ENCODE measurements at places on chromosomes 5 and 9.

GRCh38 chr5:122053181-122054109 lies 24.6 kb downstream of the LOX start:
- no peak for DNase-seq

GRCh38 chr9:101450931-101451330 lies 15.4 kb upstream of the ALDOB start:
- no peak for DNase-seq

- no peak for DNase-seq
Observed at GRCh38 chr5:6261668-6262067, 116.7 kb downstream of the MED10 start.

- DNase-seq: no peak
Observed at GRCh38 chr9:88950341-88951154, 40.7 kb upstream of the S1PR3 start.

DNA sequence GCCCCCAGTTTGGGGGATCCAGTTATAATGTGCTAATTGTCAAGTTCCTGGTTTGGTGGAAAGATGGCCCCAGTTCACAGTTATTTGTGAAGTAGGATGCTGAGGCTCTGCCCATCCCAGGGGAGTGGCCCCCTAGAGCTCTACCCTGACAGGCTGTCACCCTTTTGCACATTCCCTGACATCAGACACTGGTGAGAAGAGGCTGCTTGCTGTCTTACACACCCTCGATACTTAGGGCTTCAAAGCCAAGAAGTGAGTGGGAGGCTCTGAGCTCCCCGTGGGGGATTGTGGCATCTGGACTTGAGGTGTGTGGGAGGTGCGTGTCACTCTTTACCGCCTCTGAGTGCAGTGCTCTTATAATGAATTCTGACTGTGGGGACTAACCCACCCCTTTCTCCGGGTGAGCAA lies 168.5 kb downstream of the DOCK2 start:
- no peak for DNase-seq

- no peak for DNase-seq
Observed at GRCh38 chr5:67578011-67578410, 381.4 kb upstream of the CD180 start.

DNA sequence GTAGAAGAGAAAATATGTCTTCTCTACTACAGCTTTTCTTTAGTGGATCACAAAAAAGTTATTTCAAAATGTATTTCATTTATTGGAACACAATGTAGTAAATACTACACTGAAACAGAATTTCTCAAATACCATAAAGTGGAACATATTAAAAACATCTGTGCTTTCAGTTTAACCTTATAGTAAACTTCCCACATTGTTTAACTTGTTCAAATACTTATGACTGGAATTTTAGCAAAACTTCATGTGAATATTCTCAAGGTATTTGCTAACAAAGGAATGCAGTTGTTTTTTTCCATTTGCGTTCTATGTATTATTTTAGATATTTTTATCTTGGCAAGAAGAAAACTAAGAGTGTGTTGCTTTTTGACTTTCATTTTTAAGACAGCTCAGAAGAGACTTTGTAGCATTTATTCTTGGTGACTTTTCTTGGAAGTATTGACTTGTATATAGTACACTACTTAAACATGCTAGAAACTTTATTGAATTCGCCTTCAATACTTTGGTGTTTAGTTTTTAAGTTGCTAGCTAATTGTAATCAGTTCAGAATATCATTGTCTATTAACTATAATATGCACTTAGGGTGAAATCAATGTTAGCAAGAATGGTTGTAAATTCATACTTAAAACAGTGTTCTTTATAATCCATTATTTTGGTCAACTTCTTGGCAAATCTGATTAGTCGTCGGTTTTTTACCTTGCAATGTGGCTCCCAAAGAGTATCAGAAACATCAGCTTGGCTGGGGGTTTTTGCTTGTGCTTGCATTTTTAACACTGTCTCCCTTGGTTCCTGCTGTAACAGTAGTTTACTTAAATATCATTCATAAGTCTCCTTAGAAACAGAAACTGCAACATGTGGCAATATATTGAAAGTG lies 5.0 kb upstream of the RHOBTB3 start:
- DNase-seq: no peak

GRCh38 chr9:20570756-20571155 lies 51.5 kb downstream of the MLLT3 start:
- DNase-seq: no peak

DNA sequence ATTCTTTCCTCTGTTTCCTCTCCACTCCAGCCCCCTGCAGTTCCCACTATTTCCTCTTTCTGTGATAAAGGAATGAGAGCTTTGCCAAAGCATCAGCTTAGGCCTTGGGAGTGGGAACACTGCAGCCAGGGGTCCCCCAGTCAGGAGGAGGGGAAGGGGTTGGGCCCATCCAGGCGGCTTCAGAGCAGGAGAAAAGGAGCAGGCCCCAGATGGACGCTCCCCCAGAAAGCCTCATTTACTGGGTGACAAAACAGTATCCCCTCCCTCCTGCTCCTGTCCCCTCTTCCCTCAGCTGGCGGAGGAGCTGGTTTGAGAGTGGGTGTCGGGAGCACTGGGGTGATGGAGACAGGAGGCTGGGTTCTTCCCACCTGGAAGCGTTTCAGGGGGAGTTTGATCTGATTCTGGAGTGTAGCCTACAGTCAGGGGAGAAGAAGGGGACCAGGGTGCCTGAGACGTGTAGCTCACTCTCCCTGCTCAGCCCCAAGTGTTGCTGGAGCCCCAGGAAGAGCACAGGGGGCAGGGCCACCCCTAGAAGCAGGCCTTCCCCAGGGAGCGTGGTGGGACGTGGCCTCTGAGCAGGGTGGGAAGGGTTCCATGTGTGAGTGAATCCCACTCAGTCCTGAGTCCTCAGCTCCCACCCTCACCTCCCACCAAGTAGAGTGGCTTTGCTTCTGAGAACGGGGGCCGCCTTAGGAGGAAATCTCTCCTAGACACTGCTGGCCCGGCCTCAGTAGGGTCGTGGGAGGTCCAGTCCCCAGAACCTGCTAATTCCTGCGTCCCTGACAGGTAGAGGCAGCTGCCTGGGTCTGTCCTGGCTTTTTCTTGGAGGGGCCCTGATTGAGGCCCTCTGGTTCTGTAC lies 173.1 kb downstream of the CACNA1B start:
- no peak for DNase-seq

DNA sequence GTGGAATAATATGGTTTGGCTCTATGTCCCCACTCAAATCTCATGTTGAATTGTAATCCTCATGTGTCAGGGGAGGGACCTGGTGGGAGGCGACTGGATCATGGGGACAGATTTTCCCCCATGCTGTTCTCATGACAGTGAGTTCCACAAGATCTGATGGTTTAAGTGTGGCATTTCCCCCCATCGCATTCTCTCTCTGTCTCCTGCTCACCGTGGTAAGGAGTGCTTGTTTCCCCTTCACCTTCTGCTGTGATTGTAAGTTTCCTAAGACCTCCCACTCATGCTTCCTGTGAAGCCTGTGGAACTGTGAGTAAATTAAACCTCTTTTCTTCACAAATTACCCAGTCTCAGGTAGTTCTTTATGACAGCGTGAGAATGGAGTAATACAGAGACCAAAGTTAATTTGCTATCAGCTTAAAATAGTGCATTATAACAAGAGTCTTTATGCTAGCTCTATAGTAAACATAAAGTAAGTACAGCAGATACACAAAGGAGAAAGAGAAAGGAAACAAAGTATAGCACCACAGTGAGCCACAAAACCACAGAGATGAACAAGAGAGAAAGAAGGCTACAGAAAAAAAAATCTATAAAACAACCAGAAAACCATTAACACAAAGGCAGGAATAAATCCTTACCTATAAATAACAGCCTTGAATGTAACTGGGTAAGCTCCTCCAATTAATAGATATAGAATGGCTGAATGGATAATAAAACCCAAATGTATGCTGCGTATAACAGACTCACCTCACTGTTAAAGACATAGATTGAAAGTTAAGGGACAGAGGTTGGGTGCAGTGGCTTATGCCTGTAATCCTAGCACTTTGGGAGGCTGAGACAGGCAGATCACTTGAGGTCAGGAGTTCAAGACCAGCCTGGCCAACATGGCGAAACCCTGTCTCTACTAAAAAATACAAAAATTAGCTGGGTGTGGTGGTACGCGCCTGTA lies 39.7 kb downstream of the RAPGEF6 start:
- DNase-seq: no peak

DNA sequence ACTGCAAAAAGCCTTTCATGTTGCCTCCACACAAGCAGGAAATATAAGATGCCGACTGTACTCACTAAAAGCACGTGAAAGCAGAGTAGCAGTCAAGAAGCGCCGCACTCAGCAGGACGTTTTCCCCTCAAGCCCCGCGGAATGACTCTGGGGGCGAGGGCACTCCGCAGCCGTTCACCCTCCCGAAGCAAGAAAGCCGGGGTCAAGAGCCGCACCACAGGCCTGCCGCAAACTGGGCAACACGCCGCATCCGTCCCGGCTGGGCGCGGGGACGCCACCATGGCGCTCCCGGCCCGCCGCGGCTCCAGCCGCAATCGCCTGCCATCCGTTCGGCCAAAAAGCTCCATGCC lies 364 bp downstream of the RPS6 start:
- DNase-seq: peak; percentile 15

- DNase-seq: no peak
Observed at GRCh38 chr9:27626244-27627187, 53.2 kb upstream of the C9orf72 start.
